HT1080 (cell line): ENCODE measurements at places on chromosomes 12 and 14. TPM values are rescaled to one million over a fixed set of nuclear protein-coding genes. Genes with fewer than 3 reads are reported as not detected.

Gene AQP6
- not detected in 2 replicates for total RNA-seq

Gene ADAMTS20
- 0.03 TPM in 1 of 2 replicates, not detected in the other for total RNA-seq

Gene TC2N
- not detected in 2 replicates for total RNA-seq

Gene TDRD9
- total RNA-seq, result not detected in 2 replicates

- peak; percentile 37 for DNase-seq
Observed at GRCh38 chr12:73892201-73892600, 645.4 kb upstream of the ATXN7L3B start.

DNA sequence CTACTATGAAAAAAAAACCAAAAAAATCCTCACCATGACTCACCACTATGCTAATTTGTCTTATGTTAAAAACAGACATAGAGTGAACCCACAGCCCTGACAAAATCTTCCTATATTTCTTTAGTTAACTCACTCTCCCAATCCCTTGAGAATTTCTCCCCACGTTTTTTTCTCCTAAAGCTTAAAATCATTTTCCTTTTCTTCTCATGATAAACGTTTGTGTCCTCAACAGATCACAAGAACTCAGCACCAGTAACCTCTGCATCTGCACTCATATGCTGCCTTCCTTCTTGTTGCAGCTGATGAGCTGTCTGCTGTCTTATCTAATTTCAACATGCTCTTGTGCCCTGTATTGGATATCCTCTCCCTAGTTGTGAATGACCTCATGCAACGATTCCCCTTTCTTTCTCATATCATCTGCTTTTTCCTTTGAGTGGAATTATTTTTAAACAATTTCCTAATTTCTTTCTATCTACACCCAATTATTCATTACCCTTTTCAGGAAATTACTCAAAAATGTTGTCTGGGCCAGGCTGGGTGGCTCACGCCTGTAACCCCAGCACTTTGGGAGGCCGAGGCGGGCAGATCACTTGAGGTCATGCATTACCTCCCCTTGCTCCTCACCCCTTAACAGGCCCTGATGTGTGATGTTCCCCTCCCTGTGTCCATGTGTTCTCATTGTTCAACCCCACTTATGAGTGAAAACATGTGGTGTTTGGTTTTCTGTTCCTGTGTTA lies 427.5 kb upstream of the MGAT4C start:
- DNase-seq, result peak; percentile 28

DNA sequence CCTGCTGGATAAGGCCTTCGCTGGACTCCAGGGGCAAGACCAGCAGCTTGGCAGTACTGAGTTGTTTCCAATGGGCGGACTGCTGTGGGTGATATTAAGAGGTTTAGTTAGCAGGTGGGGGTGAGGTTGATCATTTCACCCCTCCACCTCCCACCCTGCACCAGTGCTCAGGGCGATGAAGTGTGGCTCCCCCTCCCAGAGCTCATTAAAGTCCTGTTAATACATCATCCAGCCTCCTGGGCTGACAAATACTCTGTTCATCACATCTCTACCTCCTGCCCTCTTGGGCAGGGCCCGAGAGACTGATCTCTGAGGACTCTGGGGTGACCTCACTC lies 2.4 kb upstream of the FIGNL2 start:
- DNase-seq, result no peak

DNA sequence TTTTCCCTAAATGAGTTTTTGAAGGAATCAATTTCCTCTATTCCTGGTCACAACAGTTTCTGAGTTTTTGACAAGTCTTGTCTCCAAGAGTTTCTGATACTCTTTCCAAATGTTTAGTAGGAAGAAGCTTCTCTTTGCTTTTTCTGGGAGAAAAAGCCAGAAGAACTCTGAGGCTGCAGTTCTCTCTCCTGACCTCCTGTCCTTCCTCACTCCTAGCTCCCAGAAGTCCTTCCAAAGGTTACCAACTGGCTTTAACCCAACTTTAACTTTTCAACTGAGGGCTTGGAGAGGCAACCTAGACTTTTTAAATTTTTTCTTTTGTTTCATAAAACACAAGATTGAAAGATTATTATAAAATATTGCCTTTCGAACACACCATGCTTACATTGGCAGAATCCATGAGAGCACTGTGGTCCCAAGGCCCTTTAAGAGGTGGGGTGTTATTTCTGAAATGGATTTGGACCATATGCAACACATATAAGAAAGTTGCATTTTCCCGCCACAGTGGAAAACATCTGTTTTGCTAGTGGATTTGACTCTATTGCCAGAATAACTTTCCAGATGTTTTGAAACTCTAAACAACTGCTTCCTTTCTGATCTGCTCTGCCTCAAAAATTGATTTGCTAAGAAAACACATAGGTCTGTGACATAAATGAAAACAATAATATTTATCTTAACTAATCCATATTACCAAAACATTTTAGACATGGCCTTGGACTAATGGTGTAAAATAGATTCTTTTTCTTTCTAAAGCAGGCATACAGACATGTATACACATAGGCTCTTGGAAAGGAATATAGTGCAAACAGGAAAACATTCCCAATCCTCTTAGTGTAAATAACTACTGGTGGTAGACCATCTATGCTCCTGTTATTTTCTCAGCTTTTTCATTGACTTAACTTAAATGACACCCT lies 22.3 kb upstream of the EPS8 start:
- DNase-seq, result no peak

- DNase-seq, result peak; percentile 68
Observed at GRCh38 chr14:94129758-94130414, 482 bp upstream of the IFI27L2 start.

DNA sequence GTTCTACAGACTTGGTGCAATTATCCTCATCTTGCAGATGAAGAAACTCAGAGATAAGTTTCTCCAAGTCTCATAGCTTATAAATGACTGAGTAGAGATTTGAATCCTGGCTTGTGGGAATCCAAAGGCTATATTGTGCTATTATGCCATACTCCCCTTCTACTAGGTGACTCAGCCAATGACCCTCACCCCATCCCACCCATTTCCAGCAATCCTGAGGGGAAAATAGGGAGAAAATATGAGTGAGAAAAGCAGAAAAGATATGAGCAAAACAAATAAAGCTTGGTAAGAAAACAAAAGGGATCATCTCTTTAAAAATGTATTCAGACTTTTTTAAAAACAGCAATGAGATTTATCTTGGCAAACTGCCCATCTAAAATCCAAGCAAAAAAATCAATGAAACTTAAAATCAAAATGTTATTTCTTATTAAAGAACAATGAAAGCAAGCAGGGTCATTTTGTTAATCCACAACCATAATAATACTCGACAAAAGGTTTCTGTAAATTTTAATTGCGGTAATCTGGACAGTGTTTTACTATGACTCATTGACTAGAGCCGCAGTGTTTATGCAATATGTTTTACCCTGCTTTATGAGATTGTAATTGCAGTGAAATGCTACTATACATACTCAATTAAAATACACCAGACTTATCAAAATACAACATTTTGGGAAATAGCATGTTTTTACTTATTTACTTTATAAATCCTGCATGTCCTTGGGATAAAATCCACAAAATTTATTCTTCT lies 13.1 kb upstream of the LGR5 start:
- DNase-seq, result peak; percentile 8

GRCh38 chr12:107320033-107320928 lies 226.9 kb upstream of the CRY1 start:
- peak; percentile 73 for DNase-seq

DNA sequence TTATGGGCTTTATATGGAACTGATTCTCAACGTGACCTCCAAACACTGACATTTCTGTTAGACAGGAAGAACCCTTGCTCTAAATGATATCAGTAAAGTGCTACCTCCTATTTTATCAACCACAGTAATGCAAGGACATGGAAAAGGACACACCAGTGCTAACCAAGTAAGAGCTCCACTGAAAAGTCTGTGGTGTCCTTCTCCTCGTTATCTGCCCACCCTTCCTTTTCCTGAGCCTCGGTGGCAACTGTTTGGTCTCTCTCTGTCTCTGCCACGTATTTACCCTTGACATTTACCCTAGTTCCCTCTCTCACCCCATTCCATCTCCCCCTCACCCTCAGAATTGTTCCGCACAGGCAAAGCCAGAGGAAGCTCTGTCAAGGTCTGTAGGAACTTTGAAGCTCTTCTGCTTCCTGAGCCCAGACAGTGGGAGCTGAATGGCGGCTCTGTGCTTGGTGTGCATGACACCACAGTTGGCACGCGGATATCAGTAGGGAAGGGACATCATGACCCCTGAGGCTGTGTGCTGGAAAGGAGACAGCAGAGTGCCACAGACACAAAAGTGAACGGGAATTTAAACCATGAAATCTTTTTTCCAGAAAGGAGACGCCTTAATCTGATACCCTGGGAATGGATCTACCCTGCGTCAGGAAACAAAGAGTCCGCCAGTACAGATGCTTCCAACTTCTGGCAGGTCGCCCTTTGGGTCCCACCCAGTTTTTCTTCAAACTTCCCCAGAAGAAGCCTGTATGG lies 50.8 kb downstream of the NTN4 start:
- no peak for DNase-seq

DNA sequence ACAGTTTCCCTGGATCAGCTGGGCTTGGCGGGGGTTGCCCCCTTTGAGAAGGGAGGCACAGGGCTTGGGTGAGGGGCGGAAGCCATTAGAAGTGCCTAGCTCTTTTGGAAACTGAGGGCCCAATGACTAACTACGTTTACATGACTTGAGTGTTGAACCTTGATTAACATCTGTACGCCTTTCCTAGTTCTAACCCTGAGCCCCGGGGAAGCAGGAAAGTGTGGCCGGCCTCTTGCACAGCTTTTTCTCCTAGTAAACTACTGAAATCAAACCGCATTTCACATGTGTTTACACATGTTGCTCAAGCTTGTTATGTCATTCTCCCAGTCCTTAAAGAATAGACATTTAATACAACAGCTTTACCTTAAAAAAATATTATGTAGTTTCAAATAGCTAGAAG lies 1356.4 kb upstream of the TMEM132C start:
- no peak for DNase-seq
